NCI-H524 (cell line): ENCODE measurements at places on chromosomes 7 and 10.

DNA sequence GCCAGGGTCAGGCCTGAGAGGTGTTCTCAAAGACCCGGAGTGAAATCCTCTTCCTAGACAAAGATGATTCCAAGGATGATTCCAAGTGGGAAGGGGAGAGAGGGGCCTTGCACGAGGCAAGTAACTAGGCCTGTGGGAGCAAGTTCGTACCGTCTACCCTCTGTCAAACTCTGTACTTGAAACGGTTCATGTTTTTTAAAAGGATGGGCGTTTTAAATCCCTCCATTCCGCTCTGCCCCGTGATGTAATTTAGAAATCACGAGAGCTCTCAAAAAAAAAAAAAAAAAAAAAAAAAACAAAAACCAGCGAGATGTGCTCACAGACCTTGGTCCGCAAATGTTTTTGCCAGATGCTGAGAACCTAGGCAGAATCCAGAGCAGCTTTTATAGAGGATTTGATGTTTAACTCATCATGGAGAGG is 114.7 kb upstream of the CARD11 start:
- no peak for DNase-seq

DNA sequence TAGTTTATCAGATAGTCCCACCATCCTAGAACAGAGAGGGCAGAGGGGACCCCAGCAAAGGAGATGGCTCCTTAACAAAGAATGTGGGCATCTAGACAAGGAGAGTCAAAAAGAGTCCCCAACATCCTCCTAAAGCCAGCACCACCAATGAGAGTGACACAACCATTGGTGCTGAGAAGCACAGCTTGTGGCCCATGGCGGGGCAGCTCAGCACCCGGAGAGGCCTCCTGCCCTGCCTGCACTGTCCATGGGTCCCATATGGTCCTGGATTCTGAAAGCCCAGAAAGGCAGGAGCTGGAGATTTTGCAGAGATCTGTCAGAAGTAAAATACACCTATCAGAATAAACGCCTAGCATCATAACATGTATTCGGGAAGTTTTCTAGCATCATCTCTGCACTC is 311.8 kb upstream of the ZNF32 start:
- no peak for DNase-seq

DNA sequence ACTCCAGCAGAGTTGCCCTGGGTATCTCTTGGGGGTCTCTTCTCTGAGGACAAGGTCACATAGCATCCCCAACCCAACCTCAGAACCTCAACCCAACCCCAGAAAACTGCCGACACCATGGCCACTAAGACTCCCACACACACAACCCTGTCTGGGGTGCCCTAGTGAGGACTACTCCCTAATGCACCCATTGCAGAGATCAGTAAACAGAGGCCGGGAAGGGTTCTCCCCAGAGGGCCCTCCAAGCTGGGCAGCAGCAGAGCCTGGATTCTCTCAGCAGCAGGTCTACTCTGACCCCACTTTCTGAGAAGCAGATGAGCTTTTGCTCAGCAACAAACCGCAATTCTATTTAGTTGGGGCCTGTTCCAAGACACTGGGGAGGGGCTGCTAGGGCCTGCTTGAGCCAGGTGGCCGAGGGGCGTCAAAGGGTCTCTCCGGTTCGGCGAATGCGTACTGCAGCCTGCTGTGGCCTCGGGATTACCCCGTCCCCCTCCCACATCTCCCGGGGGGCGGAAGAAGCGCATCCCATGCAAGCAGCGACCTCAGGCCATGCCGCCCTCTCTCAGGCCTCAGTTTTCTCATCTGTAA is 828 bp downstream of the OGDHL start:
- DNase-seq: no peak

- no peak for DNase-seq
Measured at GRCh38 chr7:121123032-121123431, 134.5 kb downstream of the CPED1 start.

- DNase-seq: no peak
Measured at GRCh38 chr7:90276033-90276728, 31.2 kb downstream of the CFAP69 start.

GRCh38 chr7:88638583-88638982 is 120.9 kb upstream of the ZNF804B start:
- DNase-seq: no peak

- no peak for DNase-seq
Measured at GRCh38 chr10:4945766-4946717, 17.2 kb upstream of the AKR1C1 start.

- DNase-seq: no peak
Measured at GRCh38 chr7:54778696-54779540, 19.9 kb upstream of the SEC61G start.

DNA sequence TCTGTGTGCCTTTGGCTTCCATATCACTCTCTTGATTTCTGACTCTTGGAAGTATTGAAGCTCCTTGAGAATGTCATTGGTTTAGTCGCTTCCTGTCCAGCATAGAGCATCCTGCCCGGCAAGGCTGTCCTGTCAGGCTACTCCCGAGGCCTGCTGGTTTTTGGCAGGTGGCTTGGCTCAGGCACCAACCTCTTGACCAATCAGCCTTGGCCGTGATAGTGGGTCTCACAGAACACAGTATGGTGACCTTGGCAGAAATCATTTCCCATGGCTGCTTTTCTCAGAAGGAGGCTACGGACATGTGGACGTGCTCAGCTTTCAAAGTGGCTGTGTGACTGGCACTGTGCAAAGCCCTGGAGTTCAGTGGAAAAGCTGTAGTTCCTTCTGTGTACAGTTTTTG is 516.9 kb downstream of the REEP3 start:
- no peak for DNase-seq

DNA sequence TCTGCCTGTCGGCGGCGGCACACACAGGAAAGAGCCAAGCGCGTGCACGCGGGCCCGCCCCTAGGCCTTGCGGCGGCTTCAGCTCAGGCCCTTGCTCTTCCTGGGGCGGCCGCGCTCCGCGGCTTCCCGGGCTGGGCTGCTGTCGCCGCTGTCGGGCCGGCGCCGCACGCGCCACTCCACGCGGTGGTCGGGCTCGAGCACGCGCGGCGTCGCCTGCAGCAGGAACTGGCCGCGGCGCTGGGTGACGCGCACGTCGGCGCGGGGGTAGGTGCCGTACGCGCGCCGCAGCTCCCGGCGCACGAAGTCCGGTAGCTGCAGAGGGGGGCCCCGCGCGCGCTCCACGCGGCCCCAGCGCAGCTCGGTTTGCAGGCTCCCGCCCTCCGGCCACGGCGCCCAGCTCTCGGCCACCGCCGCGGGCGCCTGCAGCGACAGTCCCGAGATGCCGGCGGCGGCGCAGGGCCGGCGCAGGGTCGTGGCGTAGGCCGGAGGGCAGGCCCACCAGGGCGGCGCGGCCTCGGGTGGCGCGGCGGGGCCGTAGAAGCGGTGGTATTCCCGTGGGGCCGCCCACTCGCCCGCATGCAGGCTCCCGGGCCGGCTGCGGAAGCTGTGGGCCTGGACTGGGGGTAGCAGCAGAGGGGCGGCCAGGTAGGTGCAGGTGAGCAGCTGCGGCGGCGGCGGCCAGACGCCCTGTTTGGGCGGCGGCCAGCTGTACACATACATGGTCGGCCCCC is 804 bp downstream of the C10orf95 start:
- peak; percentile 71 for DNase-seq

- DNase-seq: no peak
Measured at GRCh38 chr7:35550831-35551230, 144.1 kb downstream of the HERPUD2 start.

DNA sequence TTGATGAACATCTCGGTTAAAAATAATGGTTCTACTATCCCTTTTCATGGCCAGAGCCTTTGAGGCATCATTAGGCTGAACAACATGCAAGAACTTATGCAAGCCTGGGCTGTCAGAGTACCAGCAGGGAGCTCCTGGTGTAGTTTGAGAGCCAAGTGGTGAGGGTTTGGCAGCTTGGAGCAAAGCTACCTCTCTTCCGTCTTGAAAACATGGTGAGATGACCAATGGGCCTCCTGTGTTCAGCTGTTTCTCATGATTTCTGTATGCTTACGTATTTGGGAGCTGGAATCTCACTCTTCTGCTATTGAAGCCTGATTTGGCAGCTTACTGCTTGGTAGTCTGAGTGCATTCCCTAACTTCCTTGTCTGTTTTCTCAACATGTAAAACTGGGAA is 150.4 kb downstream of the CXCL12 start:
- DNase-seq: no peak

- no peak for DNase-seq
Measured at GRCh38 chr10:118033905-118034304, 12.8 kb downstream of the RAB11FIP2 start.

DNA sequence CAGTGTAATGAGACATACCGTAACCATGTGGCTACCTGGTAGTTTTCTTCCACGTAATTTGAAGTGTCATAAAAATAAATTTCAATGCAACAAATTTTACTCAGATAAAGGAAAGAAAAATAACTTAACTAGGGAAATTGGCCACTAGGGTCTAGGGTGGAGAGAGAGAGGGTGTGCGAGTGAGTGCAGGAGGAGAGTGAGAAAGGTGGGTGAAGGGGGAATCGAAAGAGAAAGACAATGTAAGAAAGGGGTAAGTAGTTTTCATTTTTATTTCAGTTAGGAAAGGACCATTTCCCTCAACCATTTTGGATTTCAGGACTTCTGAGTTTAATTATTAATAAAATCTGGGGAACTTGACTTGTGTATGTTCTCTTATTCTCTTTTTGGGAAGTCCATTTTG is 27.7 kb upstream of the GLI3 start:
- DNase-seq: no peak

- DNase-seq: no peak
Measured at GRCh38 chr10:34715511-34716187, 99.4 kb downstream of the PARD3 start.

DNA sequence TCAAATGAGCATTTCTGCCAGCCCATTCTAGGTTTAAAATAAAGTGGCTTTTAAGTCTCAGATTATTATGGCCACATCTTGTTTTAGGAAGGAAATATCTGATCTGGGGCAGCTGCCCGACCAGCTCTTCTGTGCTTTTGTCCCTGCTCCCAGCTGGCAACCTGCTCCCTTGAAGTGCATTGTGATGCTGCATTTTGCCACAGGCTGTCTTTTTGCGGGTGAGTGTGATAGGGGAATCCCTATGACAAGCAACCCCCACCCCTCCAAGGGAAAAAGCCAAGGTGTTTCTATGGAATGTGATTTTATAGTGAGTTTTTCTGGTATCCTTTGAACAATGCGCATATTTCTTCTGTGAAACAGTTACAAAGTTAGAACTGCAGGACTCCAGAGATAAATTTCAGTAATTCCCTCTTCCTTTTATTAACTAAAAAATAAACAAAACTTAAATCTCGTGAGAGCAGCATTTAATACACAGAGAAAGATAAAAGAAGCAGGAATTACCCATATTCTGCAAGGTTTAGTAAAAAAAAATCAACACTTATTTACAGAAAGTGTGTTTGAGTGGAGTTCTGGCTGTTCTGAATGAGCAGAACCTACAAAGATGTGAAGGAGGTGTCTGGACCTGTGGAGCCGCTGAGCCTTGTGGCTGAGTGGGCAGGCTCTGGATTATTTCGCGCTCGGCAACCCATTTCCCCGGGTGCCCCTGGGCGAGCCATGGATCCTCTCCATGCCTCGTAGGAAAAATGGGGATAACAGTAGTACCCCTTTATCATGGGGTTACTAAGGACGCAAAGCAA is 10.1 kb upstream of the HPS1 start:
- no peak for DNase-seq

GRCh38 chr10:126331101-126331500 is 57.2 kb downstream of the ADAM12 start:
- no peak for DNase-seq

- DNase-seq: no peak
Measured at GRCh38 chr10:6918305-6918704, 338.2 kb upstream of the PRKCQ start.

DNA sequence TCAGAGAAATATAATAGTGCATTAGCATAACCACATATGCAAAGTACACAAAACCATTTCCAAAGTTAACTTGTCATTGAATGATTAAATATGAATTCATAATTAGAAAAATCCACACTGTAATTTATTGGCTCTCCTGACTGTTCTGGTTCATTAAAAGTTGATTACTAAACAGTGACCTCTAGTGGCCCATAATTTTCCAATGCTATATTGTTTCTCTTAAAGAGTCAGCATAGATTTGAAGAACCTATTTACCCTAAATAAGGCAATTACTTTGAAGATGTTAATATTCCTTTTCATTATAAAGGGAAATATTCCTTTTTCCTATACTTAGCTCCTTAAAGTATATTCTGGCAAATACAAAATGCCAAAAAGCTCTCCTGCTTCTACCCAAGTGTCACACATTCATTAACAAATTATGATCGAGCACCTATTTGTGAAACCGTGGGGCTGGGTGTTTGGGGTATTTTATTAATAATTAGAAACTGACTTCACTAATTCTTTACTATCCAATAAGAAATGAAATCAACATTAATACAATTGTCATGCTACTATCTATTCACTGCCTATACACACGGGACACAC is 86.2 kb downstream of the HIBADH start:
- DNase-seq: peak; percentile 53

DNA sequence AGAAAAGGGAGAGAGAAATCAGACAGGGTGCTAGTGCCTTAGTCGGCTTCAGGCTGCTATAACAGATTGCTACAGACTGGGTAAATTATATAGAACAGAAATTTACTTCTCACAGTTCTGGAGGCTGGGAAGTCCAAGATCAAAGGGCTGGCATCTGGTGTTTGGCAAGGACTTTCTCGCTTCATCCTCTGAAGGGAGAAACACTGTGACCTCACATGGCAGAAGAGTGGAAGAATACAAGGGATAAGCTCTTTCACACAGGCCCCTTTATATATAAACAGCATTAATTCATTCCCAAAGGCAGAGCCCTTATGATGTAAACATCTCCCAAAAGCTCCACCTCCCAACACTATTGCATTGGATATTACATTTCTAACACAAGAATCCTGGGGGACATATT is 235.5 kb upstream of the INHBA start:
- DNase-seq: no peak

DNA sequence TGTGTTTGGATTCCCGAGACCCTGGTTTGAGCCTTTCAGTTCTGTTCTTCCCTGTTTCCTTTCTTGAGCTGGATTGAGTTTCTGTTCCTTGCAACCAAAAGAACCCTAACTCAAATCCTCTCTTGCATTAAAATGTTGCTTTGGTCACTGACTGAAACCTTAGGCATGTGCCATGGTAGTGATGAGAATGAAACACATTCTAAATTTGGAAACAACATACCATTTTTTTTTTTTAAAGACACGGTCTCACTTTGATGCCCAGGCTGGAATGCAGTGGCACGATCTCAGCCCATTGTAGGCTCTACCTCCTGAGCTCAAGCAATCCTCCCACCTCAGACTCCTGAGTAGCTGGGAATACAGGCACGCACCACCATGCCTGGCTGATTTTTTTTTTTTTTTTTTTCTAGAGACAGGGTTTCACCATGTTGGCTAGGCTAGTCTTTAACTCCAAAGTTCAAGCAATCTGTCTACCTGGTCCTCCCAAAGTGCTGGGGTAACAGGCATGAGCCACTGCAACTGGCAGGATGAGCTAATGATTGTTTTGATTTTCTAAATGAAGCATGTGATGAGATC is 8.4 kb downstream of the THAP5 start:
- no peak for DNase-seq

DNA sequence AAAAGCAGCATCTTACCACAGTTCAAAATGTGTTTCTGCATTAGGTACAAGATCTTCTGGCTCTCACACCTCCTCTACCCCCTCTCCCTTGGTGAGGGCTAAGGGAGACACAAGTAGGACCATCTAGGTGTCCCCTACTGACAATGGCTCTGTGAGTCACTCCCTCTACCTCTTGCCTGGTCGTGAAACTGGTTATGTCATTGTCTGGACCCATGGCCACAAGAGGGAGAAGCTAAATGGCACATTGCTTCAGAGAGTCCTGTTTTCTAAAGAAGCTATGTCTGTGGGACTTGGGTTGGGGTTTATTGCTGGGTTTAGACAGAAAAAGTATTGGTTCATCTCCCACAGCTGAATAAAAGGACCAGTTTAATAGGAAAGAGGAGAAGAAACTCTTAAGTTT is 4.0 kb upstream of the PLXNA4 start:
- no peak for DNase-seq
